Renal pelvis (tissue), 12 donors: ENCODE measurements at places on chromosomes 11 and 22. TPM values are rescaled to one million over a fixed set of nuclear protein-coding genes. Genes with fewer than 3 reads are reported as not detected.

DNA sequence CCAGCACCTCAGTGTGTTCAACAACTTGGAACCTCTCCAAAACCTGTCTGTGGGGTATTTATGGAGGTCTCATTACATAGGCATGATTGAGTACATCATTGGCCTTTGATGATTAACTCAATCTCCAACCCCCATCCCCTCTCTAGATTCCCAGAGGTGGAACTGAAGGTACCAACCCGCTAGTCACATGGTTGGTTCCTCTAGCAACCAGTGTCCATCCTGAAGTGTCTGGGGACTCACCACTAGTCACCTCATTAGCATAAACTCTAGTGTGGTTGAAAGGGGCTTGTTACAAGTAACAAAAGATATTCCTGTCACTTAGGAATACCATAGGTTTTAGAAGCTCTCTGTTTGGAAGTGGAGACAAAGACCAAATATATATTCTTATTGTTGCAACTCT lies 40.3 kb downstream of the SIK2 start:
- no peak for DNase-seq

DNA sequence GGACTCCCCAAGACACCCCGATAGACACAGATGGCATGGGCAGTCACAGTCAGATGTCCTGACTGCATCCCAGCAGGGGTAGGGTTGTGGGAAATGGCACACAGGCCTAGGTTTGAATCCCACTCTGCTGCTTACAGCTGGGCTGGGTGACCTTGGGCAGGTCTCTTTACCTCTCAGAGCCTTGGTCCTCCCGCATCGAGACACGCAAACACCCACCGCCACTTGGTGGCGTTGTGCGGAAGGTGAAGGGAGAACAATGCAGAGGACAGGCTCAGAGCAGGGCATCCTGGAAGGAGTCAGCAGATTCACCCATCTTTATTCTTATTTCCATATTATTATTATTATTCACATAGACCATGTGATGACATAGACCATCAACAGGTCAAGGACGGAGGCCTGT lies 140.5 kb downstream of the MIAT start:
- no peak for DNase-seq

DNA sequence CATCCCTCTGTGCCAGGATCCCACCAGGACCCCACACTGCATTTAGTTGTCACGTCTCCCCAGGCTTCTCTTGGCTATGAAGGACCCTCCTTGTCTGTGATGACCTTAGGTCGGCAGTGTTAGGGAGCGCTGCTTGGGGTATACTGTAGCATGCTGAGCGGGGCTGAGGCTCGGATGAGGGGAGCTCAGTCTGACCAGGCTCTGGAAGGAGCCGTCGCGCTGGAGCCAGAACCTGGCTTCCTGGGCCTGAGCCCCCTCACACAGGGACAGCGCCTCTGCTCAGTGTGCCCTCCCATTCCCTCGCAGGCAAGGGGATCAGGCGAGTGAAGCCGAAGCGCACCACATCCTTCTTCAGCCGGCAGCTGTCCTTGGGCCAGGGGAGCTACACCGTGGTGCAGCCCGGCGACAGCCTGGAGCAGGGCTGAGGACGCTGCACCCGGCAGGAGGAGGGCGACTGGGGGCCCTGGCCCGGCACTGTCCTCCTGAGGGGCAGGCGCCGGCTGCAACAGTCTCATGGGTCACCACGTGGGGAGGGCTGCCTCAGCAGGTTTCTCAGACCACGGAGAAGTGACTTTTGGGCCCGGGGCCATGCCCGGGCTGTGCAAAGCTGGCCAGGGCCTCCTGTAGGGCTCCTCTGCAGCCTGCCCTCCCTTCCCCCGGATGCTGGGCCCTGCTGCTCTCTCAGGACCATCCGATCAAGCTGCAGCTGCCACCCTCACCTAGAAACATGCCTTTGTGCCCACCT lies 11.5 kb upstream of the NEAT1 start:
- no peak for DNase-seq

Gene GALNT18
- polyA plus RNA-seq = 26.4 TPM

- DNase-seq = no peak
Observed at GRCh38 chr11:35121326-35121865, 17.6 kb upstream of the CD44 start.

Gene OR9Q2
- polyA plus RNA-seq = not detected
